CD4-positive, alpha-beta T cell treated with Interferon alpha-2 for 1 hour (primary cell): ENCODE measurements at places on chromosomes 13 and 19.
A peak's percentile ranks its signal among the peaks of the same experiment; 100 is the strongest.

- DNase-seq, result no peak
Observed at GRCh38 chr13:93539914-93540313, 313.3 kb downstream of the GPC6 start.

- no peak for DNase-seq
Observed at GRCh38 chr13:44768239-44768638, 192.1 kb upstream of the TSC22D1 start.

- no peak for DNase-seq
Observed at GRCh38 chr19:13619203-13619632, 112.9 kb upstream of the CACNA1A start.

DNA sequence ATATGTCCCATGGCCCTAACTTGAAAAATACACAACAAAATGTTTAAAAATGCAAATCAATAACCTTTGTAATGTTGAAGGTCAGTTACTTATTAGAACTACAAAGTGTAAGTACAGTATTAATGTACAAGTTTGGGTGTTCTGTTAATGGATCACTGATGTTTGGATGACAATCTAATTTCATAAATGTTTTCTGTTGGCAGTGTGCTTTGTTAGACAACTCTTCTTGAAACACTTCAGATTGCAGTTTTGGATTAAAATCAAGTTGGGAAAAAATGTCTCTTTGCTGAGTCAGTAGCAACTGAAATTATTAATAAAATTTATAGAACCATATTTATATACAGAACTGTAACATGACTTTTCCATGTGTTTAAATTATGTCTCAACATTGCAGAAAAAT, 1063.5 kb upstream of the PCDH9 start:
- DNase-seq, result no peak

DNA sequence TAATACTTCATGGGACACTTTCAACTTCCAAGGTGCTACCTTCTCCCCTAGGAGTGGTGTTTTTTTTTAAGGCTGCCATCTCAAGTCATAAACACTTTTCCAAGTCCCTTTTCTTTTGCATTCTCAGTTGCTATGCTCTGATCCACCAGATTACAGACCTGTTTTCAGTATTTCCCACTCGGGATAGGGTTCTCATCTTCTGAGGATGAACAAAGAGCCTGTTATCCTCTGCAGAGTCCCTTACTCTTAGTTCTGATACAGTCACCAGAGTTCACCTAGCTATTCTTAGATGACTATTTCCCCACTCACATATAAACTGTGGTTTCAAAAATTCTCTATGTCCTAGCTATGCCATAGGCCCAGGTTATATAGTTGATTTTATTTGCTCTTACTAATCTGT, 15.9 kb downstream of the ZDHHC20 start:
- DNase-seq, result no peak

- DNase-seq, result no peak
Observed at GRCh38 chr19:39202998-39203355, 1.1 kb downstream of the SYCN start.

DNA sequence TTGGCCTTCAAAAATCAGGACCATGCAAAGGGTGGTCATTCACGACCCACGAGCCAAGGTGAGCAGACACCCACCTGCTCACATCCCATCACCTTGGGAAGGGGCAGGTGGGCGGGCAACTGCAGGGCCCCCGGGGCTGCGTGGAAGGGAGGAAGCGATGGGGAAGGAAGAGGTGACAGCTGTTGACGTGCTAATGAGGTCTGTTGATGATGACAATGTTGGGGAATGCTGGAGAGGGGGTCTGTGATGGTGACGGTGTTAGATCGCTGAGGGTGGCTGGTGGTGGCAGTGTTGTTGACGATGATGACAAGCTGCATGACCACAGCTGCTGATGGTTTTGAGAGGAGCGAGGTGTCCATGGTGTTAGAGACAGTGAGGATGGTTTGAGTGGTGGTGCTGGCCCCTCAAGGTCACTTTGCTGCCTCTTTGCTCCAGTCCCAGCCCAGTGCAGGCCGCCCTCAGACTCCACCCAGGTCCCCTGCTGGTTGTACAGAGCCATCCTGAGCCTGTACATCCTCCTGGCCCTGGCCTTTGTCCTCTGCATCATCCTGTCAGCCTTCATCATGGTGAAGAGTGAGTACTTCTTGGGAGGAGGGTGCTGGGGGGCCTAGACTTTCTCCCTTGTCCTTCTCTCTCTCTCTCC, 900 bp downstream of the MCEMP1 start:
- no peak for DNase-seq

- no peak for DNase-seq
Observed at GRCh38 chr19:13804830-13805683, 9.8 kb downstream of the ZSWIM4 start.

DNA sequence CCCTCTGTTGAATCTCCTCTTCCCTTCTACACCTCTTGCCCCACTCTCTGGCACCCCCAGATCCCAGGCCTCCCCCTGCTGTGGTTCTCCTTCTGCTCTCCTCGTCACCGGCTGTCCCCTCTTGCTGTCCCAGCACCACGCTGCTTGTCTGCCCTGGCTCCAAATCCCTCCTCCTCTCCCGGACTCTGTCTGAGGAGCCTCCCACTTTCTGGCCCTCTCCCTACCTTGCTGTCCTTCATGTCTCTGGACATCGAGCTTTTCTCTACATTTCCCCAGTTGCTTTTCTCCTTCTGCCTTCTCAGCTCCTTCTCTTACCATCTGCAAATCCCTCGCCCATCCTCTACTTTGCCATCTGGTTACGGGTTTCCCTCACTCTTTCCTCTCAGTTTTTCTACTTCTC, 1.2 kb downstream of the ZNF347 start:
- no peak for DNase-seq

DNA sequence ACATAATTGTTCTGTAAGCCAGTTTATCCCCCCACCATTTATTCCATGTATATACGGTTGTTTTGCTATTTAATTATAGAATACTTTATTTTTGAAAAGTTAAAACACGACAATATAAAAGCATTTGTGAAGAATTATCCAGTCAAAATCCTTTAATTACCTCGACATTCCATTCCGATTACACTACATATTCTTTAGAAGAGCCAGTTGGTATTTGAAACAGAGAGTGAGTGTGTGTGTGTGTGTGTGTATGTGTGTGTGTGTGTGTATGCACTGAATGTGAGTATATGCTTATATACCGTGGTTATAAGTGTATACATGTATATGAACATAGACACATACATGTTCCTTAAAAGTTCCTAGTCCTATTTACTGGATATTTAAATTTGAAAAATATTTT, 87.8 kb upstream of the KLF5 start:
- no peak for DNase-seq

- DNase-seq, result no peak
Observed at GRCh38 chr13:97884707-97885468, 68.6 kb upstream of the IPO5 start.

DNA sequence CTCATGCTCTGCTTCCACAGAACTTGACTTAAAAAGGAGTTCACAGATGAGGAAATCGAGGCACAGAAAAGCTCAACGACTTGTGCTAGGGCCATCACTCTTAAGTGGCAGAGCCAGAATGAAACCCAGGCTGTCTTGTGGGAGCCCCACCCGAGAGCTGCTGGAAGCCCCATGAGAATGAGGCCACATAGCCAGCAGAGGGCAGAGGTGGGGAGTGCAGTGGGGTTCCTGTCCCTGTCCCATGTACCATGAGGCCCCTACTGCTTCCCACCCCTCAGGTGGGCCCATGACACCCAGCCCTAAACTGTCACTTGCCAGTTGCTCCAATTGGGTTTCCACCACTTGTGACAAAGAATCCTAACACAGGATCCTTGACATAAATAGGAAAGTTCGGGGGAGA, 175.9 kb downstream of the IRS2 start:
- DNase-seq, result peak; percentile 40

DNA sequence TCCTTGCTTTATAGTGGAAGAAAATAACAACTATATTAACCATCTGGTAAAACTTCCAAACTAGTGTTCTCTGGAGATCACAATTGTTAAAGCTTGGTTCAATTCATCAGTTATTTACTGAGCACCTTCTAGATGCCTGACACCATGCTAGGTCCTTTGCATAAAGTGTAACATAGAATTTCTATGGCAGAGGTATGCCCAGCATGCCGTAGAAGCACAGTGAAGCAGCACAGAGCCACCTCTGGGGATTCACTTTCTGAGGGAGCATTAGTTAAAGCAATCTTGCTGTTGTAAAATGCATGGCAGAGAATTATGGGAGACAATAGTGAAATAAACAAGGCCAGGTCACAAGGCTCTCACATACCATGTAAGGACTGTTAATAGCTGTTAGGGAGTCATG, 75.2 kb downstream of the LRRC63 start:
- DNase-seq, result no peak

DNA sequence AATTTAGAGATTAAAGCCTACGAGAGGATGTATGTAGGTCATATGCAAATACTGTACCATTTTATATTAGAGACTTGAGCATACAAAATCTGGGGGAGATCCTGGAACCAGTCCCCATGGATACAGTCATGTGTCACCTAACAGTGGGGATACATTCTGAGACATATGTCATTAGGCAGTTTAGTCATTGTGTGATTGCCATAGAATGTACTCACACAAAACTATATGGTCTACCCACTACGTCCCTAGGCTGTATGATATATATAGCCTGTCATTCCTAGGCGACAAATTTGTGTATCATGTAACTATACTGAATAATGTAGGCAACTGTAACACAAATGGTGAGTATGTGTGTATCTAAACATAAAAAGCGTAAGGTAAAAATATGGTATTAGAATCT, 62.8 kb downstream of the WDFY2 start:
- DNase-seq, result no peak

GRCh38 chr19:35909684-35910035, 1.6 kb upstream of the TYROBP start:
- no peak for DNase-seq

- peak; percentile 77 for DNase-seq
Observed at GRCh38 chr19:45443462-45444317, 20.0 kb upstream of the ERCC1 start.

DNA sequence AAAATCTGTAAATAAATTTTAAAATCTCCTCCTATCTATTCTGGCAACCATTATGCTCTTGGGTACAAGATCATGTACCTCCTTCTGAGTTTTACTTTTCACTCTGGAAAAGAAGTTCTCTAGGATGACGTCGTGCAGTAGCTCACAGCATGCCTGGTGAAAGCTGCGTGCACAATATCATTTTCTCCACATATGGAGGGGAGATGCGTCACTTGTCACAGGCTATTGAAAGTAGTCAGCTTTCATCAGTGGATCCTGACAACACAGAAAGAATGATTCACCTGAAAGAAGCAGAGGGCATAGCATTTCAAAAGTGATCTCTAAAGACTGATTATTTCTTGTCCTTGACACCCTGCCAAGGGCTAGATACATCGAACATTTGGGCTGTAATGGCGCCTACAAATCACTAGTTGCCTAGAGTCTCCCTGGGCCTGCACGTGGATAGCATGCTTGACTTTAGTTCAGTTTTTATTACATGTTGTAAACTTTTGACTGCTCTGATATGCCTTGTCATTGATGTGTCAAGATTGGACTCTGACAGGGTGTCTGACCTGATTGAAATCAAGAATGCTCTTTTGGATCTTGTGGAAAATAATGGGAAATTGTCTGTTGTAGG, 1365.6 kb downstream of the OLFM4 start:
- no peak for DNase-seq

DNA sequence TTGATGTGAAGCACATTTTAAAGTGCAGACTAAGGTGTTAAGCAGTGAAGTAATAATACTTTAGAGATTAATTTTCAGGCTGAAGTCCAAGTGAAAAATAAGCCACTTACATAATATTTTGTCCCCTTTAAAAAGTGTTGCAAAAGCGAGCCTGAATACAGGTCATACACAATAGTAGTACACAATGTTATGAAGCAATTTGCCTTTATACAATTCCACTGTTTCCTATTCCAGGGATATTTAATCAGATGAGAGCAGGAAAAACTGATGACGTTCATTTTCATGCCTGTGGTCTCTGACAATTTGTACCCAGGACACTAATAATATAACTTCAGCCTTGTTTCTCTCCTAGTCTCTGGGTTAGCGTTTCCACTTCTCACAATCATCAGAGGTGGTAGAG, 916.7 kb downstream of the PCDH9 start:
- DNase-seq, result no peak

DNA sequence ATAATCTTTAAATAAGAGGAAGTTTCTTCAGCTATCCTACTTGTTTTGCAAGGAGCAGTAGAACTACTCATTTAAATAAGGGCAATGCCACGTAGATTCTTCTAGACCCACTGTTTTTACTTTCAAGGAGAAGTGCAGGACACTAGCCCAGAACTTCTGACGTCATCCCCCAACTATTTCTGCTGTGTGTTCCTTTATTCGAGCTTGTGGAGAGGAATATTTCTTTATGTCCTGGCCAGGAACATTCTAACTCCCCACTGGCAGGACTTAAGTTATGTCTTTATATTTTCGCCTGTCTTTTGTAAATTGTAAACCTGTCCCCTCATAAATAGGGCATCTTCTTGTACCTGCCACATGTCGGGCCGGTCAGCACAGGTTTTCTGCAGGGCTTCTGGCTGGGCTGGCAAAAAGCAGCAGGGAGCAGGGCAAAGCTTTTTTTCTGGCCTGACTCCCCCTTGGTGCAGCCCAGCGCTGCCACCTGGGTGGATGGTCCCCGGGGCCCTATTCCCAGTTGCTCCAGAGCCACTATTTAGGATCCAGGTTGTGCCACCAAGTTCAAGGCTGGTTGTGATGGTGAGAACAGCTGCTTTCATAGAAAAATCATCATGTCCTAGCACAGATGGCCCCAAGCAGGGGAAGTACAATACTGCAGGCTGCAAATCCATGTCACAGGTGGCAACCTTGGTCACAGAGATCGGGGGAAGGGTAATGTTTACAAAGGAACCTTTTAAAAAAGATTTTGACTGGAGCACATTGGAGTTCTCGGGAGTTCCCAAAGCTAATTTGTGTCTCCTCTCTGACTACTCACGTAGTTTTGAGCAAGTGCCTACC, 1.8 kb downstream of the MBNL2 start:
- peak; percentile 49 for DNase-seq

DNA sequence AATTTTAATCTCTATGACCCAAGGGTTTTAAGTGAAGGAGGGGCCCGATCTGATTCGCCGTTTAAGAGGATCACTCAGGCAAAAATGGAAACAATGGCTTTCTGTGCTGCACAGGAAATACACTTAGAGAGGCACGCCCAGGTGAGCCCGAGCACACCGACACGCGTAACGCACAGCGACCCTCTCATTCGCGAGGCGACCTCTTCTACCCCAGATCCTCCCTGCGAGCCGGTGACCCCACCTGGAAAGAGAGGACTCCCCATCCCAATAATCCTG, 216 bp downstream of the SH2D3A start:
- no peak for DNase-seq

GRCh38 chr13:33940256-33940655, 122.3 kb downstream of the RFC3 start:
- DNase-seq, result no peak

DNA sequence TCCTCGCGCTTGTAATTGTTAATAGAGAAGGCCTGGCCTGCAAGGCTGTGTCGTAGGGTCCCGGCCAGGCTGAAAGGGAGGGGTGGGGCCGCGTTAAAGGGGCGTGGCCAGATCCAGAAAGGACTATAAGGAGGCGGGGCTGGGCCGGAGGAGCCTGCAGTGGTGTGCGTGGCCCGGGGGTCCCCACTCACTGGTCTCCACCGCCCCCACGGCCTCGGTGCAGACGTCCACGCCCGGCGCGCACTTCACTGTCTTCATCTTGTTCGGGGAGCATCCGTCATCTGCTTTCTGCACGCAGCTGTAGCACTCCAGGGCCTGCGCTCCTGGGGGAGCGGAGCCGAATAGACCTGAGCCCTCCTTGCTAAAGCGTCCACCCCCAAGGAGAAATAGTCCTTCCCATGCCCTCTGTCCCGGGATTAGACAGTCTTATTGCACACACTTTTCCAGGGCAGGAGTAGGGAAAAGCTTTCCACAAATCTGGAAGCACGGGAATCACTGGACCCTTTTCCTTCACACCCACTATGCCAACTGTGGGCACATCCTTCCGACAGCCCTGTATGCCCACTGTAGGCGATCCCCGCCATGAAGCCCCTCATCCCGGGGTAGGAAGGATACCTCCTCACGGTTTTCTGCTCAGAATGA, 1.2 kb downstream of the LYPD3 start:
- DNase-seq, result no peak
